ENCODE measurements at places on chromosomes 3 and 15.
A peak's percentile ranks its signal among the peaks of the same experiment; 100 is the strongest.

DNA sequence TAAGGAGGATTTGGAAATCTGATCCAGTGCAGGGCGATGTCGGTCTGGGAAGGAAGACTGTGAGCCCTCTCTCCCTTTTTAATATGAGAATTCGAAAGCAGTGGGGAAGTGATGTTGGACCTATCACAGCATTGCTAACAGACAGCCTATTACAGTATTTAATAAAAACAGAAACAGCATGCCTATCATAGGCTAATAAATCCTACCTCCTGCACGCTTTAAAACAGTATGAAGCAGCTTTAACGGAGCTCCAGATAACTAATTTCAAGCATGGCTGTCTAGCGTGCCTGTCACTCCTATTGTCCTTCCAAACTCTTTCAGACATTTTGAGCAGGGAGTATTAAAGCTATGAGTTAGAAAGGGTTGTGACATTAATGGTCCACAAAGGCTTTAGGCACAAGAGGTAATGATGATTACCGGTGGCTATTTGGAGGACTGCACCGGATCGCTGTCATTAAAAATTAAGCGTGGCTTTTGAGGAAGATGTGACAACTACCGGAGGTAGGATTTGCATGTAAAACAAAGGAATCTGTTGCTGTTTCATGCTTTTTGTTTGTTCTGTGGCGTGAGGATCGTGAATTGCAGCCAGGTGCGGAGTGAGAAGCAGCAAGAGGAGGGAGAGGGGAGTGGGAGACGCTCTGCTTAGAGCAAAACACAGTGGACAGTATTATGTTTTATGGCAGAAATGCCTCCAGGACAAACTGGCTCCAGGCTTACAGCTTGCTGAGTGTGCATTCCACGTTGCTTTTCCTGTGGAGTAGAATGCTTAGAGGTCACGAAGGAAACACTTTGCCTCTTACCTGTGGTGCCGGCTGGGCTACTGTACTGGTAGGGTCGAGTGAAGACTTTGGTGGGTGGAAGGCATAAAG lies at the start of gene KCNMB2:
TSS of gene KCNMB2 (plus strand) at position 226 of the 869 bp plus-strand sequence.
- DNase-seq, result no peak

- DNase-seq, result no peak
Measured at GRCh38 chr3:69491975-69492374, 106.1 kb upstream of the FRMD4B start.

GRCh38 chr3:111277226-111277625 lies 205.6 kb downstream of the NECTIN3 start:
- no peak for DNase-seq

DNA sequence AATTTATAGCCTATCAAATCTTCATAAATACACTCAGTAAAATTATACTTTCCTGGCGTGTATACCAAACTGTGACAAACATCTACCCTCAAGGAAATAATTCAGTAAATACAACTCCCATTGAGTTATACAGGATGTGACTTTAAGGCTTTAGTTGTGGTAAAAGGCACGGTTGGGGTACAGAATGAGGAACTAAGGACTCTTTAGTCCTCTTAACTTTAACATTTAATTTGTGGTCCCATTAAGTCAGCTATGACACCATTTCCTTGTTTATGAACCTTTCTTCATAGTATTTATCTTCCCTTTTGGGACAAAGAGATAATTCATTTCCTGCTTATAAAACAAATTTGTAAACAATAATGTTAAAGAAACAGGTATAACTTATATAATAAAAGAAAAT lies 30.2 kb downstream of the IFT80 start:
- DNase-seq, result no peak

DNA sequence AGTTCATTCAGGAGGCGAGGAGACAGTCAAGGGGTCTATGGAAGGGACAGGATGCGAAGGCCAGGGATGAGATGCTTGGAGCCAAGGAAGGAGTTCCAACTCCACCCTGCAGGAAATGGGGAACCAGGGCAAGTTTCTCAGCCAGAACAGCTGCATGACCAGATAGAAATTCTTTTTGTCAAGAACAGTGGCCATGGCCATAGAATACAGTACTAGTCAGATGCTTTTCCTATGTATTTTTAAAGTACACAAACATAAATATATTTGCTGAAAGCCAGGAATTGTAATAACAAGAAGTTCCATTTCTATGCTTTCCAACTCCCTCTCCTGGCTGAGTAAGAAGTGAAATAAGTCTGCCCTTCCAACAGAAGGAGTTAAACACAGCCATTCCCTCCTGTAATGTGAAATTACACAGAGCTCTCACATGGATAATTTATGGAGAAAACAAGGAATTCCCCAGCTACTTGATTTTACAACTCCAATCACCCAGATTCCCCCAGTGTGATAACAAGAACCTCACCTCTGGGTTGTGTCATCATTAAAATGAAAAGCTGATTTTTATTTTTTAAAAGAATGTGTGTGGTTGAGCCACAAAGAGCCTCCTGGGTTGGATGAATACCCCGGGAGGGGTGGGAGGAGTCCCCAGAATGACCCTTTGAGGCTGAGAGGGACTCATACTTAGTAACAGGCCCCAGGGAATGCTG lies 124.6 kb upstream of the ARHGEF3 start:
- no peak for DNase-seq

GRCh38 chr15:77027697-77028450 lies 32.9 kb downstream of the PSTPIP1 start:
- peak; percentile 23 for DNase-seq

- DNase-seq, result no peak
Measured at GRCh38 chr15:67927501-67928168, 87.8 kb upstream of the RNU6-1 start.

- DNase-seq, result no peak
Measured at GRCh38 chr15:57730876-57731275, 24.4 kb downstream of the POLR2M start.

GRCh38 chr3:111733154-111733553 lies 125.9 kb upstream of the PHLDB2 start:
- DNase-seq, result no peak

- no peak for DNase-seq
Measured at GRCh38 chr3:188369526-188369925, 215.6 kb downstream of the LPP start.

DNA sequence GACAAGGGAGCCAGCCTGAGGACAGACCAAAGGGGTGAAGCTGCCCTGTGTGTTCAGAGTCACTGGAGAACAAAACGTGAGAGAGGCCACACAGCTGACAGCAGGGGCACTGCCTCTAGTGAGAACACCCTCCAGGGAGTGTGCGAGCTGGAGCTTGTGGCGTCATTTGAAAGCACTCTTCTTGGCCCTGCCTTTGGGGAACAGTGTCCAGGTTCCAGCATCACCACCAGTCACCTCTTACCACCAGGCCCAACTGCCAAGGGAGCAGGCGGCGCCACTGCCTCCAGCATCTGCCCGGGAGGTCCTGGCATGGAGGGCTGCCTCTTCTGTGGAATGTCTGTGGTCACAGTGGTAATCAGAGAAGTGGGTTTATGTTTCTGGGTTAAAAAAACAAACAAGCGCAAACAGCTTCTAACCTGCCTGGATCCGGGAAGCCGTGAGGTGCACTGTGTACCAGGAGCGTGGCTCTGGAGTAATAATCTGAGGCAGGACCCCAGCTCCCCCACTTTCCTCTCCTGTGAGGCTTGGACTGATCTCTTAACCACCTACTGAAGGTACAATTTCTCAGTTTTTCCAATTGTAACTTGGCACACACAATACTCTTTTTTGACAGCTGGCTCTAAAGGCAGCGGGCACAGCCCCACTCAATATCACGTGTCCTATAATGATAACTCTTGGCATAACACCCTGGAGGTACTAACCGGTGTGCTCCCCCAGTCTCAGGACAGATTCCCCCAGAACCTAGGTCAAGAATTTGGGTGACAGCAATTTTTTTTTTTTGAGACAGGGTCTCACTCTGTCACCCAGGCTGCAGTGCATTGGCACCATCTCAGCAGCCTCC lies 32.2 kb upstream of the CDCP1 start:
- DNase-seq, result no peak

DNA sequence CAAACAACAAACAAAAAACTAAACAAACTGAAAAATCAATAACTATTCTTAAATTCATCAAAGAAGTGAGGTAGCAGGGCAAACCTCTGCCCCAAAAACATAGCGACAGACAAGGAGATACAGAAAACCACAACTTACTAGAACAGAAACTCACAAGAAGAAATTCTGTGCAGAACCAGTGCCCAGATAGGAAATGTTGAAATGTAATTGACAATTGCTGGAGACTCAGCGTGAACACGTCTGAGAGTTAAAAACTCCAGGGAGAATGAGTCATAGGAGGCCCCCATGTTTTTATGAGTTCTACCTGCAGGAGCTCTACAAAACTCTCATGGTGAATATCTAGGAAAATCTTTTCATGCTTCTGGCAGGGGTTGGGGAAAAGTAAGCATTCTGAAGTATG lies 95.5 kb upstream of the SETMAR start:
- no peak for DNase-seq

DNA sequence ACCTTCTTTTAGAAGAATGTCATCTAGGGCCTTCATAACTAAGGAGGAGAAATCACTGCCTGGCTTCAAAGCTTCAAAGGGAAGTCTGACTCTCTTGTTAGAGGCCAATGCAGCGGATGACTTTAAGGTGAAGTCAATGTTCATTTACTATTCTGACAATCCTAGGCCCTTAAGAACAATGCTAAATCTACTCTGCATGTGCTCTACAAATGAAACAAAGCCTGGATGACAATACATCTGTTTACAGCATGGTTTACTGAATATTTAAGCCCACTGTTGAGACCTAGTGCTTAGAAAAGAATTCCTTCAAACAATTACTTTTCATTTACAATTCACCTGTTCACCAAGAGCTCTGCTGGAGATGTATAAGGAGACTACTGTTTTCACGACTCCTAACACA lies 160.4 kb upstream of the EPHA3 start:
- DNase-seq, result no peak

DNA sequence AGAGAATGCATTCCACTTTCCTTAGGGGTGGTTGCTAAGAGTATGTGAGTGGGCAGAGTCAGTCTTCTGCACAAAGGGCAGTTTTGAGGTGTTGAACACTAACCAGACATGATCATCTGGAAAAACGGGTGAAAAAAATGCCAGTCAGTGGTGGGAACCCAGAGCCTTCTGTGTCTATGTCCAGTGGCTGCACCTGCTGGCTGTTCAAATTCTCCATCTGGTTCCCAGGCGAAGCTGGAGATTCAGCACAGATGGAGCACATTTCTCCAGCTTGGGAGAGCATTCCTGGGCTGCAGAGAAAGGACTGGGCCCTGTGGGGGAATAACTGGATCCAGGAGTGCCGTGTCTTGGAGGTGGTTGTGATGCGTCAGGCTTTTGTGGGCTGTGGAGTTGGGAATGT lies 74.1 kb downstream of the TRAK1 start:
- no peak for DNase-seq

DNA sequence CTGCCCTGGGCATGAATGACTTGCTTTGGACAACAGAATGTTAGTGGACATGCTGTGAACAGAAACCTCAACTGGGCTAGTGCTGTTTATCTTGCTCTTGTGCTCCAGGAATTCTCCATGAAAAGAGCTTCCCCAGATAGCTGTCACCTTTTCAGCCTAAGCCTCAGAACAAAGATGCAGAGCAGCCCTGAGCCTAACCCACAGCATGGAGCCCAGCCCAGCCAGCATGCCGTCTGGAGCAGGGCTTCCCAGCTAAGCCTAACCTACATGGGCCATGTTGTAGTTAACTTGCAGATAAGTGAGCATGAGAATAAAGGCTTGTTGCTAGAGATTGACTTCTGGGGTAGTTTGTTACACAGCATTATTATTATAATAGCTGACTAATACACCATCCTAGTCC lies 48.9 kb downstream of the SCN5A start:
- no peak for DNase-seq

DNA sequence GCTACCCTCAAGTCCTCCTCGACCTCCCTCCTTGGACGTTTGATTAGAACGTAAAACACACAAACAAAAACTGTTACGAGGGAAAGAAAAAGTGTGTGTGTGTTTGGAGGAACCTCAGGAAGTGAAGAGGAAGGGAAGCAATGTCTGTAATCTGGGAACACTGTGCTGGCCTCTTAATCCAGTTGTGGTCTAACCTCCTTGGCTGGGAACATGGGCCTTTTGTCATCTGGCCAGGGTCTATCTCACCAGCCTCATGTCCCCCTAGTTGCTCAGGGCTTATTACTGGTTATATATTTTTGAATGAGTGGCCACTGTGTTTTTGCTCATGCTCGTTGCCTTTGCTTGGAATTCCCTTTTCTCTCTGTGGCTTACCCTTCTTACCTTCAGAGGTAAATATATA lies 89.0 kb upstream of the RASGRF1 start:
- no peak for DNase-seq

All from left lung (tissue), 14 donors.